ENCODE measurements at places on chromosomes 7 and 10. TPM values are rescaled to one million over a fixed set of nuclear protein-coding genes. Genes with fewer than 3 reads are reported as not detected.

The DCLRE1A gene
- 8.1 TPM for total RNA-seq

DNA sequence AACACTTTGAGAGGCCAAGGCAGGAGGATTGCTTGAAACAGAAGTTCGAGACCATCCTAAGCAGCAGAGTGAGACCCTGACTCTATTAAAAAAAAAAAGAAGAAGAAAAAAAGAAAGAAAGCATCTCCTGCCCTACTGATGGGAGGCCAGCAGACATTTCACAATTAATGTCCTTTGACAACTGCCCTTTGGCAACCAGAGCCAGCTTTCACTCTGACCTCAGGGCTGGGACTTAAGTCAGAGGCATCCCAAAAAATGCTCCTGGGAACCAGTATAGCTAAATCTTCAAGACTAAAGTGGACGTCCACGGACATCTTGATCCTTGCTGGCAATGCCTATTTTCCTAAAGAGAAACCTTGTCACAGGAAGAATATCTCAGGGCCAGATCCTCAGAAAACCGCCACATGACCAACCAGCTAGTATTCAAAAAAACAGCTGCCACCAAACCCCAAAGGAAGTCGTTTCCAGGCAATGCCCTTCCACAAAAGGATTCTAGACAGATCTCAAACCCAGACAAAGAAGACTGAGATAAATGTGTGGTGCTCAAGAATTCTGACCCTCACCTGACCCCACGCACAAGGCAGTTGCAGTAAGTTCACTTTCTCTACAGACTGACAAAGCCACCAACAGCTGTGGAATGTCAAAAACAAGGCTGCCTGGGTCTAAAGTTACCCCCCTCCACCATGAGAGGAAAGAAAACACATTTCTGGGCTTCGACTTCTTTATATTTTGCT lies 18.4 kb downstream of the GFRA1 start:
- no peak for DNase-seq
- H3K4me1 ChIP-seq = no peaks in the 10 kb centered on the region
- H3K4me3 ChIP-seq = no peak overlapping the region
- H3K36me3 ChIP-seq = no peaks in the 10 kb centered on the region

The SDK1 gene
- 3.2 TPM for total RNA-seq

DNA sequence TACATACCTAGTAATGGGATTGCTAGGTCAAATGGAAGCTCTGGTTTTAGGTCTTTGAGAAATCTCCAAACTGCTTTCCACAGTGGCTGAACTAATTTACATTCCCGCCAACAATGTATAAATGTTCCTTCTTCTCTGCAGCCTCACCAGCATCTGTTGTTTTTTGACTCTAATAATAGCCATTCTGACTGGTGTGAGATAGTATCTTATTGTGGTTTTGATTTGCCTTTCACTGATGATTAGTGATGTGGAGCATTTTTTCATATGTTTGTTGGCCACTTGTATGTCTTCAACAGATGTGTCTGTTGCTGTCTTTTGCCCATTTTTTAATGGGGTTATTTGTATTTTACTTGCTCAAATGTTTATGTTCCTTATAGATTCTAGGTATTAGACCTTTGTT lies 675.5 kb downstream of the SUGCT start:
- no peak for DNase-seq
- H3K27ac ChIP-seq = no peak overlapping the region
- no peak overlapping the region for H3K4me3 ChIP-seq
- H3K4me1 ChIP-seq = no peaks in the 10 kb centered on the region

- H3K4me3 ChIP-seq = no peak overlapping the region
- peaks cover 4% of the 10 kb centered on the region for H3K4me1 ChIP-seq
- peak; percentile 79 for DNase-seq
These were observed 67.9 kb upstream of the PRKCQ start for GRCh38 chr10:6647811-6648526.

The PTPN20 gene
- total RNA-seq = 1.2 TPM

DNA sequence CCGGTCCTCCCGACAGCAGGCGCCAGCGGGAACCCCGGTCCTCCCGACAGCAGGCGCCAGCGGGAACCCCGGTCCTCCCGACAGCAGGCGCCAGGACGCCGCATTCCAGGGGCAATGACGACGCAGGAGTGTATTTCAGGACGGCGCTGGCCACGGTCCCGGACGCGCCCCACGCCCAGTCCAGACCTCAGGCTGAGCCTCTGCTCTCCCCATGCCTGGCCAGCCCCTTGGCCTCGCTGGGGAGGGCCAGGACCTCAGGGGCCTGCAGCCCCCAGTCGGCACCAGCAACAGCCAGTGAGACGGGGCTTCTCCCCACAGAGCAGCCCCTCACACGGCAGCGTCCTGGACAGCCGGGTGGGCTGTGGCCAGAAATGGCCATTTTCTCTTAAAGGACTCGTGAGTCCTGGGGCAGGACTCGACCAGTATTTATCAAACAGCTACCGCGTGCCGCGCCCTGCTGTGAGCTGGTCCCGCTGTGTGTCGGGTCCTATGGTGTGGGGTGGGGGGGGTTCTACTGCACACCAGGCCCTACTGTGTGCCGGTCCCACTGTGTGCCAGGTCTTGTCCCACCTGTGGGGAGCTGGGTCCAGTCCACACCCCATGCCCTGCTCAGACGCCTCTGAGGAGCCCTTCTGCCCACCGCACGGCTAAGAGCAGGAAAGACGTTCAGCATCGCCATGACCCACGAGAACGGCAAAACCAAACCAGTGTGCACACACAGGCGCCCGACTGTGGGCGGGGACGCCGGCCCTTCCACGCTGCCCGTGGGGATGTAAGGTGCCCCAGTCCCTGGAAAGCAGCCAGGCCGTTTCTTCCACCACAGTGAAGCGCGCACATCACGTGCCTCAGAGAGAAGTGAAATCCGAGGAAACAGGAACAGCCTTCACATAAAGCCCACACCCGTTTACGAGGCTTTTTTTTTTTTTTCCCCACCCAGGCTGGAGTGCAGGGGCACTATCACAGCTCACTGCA lies 33.3 kb downstream of the GET4 start:
- no peak overlapping the region for H3K27ac ChIP-seq
- no peaks in the 10 kb centered on the region for H3K4me1 ChIP-seq
- peaks cover 23% of the 10 kb centered on the region for H3K27me3 ChIP-seq

The ANKRD30A gene
- not detected for total RNA-seq

The MYOF gene
- total RNA-seq = 6.4 TPM

The PWWP2B gene
- 5.1 TPM for total RNA-seq

The HOXA4 gene
- 0.42 TPM for total RNA-seq

GRCh38 chr10:55158633-55159032 lies 357.6 kb upstream of the PCDH15 start:
- no peak for DNase-seq
- no peaks in the 10 kb centered on the region for H3K27me3 ChIP-seq

- no peak overlapping the region for H3K4me3 ChIP-seq
- no peaks in the 10 kb centered on the region for H3K36me3 ChIP-seq
- H3K27ac ChIP-seq = no peak overlapping the region
- DNase-seq = no peak
- no peaks in the 10 kb centered on the region for H3K27me3 ChIP-seq
These were observed 22.3 kb downstream of the CALML5 start for GRCh38 chr10:5476918-5477525.

The OPN4 gene
- under 0.01 TPM for total RNA-seq

The RPS24 gene
- total RNA-seq = 6,310 TPM

DNA sequence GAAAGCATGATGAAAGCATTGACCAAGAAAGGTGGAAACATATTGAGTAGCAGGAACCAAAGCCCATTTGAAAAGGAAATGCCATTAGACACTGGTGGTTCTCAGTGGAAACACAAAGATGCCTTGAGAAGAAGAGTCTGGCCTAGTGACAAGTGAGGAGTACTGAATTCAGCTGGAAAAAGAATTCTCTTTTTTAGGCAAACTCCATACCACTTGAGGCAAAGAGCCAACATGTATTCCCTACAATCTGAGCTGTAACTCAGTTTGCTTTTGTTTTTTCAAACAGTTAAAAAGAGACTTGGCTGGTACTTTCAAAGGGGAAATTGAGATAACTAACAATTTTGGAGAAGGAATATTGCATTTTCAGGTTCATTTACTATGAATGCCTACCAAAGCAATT lies 624.0 kb downstream of the NRG3 start:
- no peaks in the 10 kb centered on the region for H3K4me1 ChIP-seq
- no peak overlapping the region for H3K4me3 ChIP-seq
- no peaks in the 10 kb centered on the region for H3K27me3 ChIP-seq
- no peak overlapping the region for H3K27ac ChIP-seq
- DNase-seq = no peak

The BEND7 gene
- total RNA-seq = 0.66 TPM

GRCh38 chr7:135392701-135393100 lies 117.2 kb downstream of the CNOT4 start:
- H3K27me3 ChIP-seq = no peaks in the 10 kb centered on the region
- H3K4me1 ChIP-seq = no peaks in the 10 kb centered on the region
- H3K4me3 ChIP-seq = no peak overlapping the region
- H3K36me3 ChIP-seq = peaks cover 6% of the 10 kb centered on the region

The PSMG3 gene
- total RNA-seq = 56.0 TPM

DNA sequence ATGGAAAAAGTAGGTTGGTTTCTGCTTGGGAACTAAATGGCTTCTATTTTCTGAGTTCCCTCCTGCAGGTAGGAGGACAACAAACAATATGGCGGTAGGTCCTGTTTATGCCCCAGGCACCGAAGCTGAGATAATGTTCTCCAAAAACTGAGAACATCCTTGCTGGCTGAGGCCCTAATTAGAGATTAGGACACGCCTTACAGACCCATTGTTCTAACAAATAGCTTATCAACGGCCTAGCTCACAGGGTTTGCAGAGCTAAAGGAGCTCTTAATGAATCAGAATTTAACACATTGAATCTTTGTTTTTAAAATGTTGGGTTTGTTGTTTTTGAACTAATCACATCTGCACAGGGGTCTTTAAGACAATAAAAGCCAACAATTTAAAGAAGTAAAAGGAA lies 37.0 kb downstream of the HTR5A start:
- no peak overlapping the region for H3K27ac ChIP-seq
- H3K4me1 ChIP-seq = no peaks in the 10 kb centered on the region
- DNase-seq = no peak
- H3K4me3 ChIP-seq = no peak overlapping the region
